ENCODE measurements at places on chromosomes 5 and 9.
A peak's percentile ranks its signal among the peaks of the same experiment; 100 is the strongest.

GRCh38 chr9:112555844-112556482, 69.3 kb downstream of the KIAA1958 start:
- no peak for DNase-seq

DNA sequence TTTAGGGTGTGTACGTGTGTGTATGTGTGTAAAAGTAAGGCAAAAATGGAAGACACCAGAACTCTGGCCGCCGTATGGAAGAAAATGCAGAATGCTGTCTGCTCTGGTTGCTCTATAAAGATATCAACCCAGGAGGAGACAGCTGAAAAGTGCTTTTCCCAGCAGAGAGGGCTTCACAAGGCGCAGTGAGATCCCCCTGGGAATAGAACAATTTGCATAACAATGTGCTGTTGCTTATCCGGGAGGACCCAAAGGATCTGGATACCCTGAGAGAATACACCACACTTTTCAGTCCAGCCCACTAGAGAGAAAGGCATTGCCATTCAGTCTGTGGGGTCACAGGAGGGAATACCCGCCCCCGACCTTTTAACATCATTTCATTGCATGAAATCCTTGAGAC, 230.6 kb downstream of the EBF1 start:
- DNase-seq, result no peak

- DNase-seq, result peak; percentile 97
These were observed 3.0 kb downstream of the GRK6 start for GRCh38 chr5:177429248-177430040.

DNA sequence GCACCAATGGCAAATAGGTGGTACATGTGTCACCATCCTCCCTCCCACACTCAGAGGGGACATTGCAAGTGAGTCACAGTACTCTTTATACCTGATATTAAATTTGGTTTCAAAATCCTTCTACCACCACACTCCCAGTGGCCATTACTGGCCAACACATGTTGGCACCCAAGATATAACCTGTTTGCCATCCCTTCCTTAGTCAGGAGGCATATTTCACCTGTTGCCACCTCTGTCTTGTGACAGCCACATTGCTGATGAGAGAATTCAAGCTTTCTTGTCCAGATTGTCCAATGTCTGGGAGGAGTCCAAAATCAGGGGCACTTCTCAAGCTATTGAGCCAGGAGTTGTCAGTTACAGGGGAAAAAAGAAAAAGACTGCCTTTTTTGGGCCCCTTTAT, 80.2 kb upstream of the WWC1 start:
- no peak for DNase-seq

GRCh38 chr5:68924481-68925145, 169.2 kb upstream of the SLC30A5 start:
- DNase-seq, result no peak

DNA sequence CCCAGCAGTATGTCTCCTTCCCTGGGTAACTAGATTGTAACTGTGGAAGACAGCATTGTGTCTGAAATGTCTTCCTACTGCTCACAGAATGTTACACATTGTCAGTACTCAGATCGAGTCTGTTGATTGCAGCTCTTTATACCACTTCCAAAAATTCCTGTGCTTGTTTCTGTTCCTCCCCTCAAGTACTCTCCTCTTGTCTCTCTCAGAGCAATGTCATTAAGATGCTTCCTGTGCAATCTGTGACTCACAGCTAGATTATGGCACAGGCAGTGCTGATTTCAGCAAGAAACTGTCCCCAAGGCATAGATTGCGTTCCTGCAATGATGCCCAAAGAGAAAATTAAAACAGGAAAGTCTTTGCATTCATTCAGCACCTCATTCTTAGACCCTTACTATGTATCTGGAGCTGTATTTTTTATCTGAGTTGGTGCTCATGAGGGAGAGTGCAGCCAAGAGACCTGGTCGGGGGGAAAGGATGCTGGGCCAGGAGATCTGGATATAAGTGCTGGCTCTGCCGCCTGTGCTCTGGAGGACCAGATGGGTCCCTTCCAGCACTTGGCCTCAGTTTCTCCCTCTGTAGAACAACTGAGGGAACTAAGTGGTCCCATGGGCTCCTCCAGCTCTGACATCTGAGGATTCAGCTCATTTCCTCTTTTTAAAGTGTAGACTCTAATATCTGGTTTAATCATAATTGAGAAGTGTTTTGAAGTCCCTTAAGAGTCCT, 40.8 kb upstream of the GNPDA1 start:
- DNase-seq, result no peak

DNA sequence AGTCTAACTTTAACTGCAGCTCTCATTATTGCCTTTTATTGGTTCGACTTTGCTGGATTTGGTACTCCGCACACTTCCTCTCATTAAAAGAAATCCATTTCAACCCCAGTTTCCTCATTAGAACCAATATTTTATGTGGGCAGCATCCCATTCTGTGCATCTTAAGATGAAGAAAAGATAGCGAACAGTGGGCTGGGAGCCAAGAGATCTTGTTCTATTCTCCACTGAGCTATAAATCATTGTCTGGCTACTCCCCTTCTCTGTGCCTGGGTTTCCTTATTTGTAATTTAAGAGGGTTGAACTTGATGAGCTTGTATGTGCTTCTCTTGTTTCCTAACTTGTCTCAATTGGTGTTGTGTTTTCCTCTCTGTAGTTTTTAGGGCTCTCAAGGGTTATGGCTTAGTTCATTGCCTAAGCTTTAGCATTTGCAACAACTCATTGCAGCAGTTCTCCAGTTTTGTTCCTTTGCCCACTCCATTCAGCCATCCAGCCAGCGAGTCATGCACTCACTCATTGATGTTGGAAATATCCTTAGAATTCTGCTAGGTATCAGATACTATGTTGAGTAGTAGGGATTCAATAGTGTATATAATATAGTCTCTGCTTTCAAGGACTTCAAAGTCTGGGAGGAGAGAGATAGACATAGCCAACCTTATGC, 273.3 kb upstream of the TNC start:
- no peak for DNase-seq

Data from GF-D8 (cell line).